ENCODE measurements at places on chromosomes 1 and 21. TPM values are rescaled to one million over a fixed set of nuclear protein-coding genes. Genes with fewer than 3 reads are reported as not detected.

The GBP5 gene
- total RNA-seq, result 0.95 TPM

The METTL13 gene
- total RNA-seq, result 14.9 TPM

The TEX38 gene
- not detected for total RNA-seq

The NBPF6 gene
- not detected for total RNA-seq

The CEP85 gene
- 13.5 TPM for total RNA-seq

The GSTM1 gene
- not detected for total RNA-seq

The CELA2A gene
- total RNA-seq, result not detected

The DDOST gene
- total RNA-seq, result 132 TPM

The ZSCAN20 gene
- total RNA-seq, result 11.6 TPM

The MARK1 gene
- total RNA-seq, result 21.4 TPM

The CASQ2 gene
- 75.2 TPM for total RNA-seq

The S100A3 gene
- total RNA-seq, result not detected

The PPIH gene
- 24.1 TPM for total RNA-seq

The GPATCH3 gene
- 6.4 TPM for total RNA-seq

The TNFRSF14 gene
- total RNA-seq, result 19.2 TPM

The SLC27A3 gene
- total RNA-seq, result 20.7 TPM

The FAM177B gene
- 0.53 TPM for total RNA-seq

The SHISAL2A gene
- total RNA-seq, result not detected
